ENCODE measurements at places on chromosomes 7 and 10.

DNA sequence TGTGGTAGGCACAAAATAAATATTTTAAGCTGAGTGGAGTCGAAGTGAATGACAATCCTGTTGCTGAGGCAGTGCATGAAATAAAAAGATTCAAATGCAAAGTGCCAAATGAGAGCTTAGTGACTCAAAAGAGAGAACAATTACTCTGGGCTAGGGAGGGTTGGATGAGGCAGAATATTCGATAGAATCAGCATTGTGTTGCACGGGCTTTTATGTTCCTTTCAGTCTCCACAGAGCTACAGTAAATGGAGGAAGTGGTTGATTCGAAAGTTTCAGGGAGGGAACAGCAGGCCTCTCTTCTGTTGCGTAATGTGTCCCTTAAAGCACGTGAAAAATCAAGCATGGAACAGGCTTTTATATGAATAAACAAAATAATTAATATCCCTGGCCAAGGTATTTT is 599.3 kb upstream of the CELF2 start:
- no peak for DNase-seq

DNA sequence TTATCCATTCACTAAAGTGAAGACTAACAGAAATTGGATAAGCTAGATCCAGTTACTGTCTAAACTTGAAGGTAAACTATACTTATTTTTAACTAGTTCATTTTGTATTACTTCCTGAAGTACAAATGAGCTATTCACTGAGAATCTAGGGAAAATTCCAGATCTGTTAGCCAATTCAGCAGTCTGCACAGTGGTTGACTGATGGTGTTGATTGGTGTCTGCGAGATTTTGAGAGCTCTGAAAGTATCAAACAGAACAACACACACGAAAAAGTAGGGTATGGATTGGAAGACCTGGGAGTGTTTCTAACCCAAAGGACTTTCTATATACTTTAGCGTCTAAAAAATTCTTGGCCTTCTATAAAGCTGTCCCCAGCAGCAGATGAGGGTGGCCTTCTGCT is 33.6 kb upstream of the AGR2 start:
- DNase-seq: no peak

DNA sequence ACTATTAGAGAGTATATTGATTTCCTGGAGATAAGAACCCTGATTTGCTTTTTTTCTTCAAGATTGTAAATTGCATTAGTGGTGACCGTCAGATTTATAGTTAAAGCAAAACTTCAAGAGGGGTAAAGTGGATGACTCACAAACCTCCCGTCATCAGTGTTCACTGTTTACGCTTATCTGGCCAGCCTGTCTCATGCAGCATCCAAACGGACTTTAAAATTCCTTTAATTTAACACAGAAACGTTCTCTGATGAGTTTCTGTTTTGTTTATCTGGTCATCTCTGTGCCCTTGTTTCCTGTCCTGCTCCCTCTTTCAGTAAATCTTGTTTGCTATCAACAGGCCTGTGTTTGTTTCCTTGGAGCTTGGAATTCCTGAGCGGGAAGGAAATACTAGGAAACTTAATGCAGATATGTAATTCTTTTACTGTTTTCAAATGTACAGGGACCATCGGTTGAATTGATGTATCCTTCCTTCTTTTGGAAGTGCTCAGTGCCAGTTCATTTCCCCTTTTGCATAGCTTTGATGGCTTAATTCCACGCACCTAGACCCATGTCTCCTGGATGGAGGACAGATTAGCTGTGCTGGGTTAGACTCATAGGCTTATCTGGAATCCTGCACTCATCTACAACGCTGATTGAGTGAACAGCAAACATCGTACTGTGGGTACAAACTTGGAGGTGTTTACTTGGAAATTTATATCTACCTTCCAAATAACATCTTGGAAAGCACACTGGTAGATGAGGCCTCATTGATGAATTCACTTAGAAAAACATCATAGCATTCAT is 21.3 kb downstream of the PTPRE start:
- DNase-seq: no peak

DNA sequence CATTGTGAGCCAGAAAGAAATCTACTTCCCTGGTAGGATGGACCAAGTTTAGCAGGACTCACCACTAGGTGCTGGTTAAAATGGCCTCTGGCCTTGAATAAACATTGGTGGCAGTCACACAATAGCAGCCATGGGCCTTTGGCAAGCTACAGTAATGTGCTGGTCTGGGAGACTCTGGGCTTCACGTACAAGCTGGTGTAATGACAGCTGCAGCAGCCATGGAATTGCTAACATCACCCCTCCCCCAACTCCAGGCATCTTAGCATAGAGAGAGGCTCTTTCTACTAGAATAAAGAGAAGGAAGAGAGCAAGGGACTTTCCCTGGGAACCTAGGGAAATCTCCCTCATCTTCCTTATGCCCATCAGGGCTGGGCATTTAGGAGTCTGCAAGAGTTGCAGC is 205.1 kb upstream of the SEMA3A start:
- no peak for DNase-seq

DNA sequence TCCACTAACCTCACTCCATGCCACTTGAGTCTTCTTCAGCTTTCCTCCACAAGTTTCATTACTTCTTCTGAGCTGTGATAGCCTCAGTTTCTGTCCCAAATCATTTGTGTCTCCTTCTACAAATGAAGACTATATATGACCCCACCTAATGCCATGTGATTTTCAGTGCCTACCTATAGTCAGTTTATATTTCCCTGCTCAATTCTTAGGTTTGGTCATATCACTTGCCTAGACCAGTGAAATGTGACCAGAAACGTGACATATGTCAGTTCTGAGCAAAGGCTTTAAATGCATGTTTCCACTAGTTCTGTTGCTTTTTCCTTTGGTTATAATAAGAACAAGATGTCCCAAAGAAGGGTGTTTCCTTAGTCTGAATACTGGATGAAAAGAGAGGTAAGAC is 24.6 kb upstream of the REEP3 start:
- no peak for DNase-seq

All from activated T-helper 9 cell treated with anti-CD3 and anti-CD28 coated beads, Interleukin-2, amount 50 U/mL, for 16 hours (primary cell).